ENCODE measurements at places on chromosomes 2 and 18. TPM values are rescaled to one million over a fixed set of nuclear protein-coding genes. Genes with fewer than 3 reads are reported as not detected.

DNA sequence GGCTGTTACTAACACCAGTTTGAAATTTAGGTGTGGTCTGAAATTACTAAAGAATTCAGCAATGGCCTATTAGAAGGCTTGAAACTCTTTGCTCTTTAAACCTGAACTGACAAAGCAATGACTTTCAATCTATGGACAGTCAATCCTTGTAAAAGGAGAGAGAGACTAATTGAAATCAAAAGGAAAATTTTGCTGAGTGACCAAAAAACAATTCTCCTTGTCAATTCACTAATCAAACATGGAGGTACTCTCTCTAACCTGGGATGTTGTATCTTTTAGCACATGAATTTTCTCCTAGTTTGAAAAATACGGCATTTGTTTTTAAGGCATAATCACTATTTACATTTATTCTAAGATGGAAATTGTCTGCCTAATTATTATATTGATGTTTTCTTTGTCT, 49.6 kb upstream of the ATIC start:
- no peak for DNase-seq

DNA sequence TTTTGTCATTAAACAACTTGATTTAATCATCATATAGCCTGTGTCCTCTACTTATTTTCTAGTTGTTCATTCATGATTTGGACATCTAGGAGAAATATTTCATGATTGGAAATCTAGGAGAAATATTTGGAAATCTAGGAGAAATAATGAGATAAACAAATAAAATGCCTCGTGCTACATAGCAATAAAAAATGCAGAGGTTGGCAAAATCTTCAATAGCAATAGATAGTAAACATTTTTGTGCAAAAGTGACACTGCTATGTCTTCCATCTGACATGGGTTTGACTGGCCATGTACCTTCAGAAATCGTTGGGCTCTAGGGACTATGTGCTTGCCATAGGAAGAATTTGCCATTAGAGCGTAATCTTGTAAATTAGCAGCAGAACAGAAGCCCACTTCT, 1304.5 kb upstream of the ZEB2 start:
- DNase-seq, result no peak

Gene PLCD4
- 5.3 TPM for total RNA-seq

DNA sequence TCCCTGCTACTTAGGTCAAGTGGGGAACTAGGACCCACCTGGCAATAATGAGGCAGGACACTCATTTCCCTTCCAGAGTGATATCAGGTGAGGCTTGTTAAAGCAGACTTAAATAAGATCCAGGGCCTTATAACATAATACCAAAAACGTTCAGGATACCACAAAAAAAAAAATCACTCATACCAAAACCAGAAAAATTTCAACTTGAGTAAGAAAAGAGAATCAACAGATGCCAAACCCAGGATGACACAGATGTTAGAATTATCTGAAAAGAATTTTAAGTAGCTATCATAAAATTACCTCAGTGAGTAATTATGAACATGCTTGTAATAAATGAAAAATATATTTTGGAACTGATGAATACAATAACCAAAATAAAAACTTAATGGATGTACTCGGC, 255.6 kb upstream of the OSR1 start:
- DNase-seq, result no peak

Gene MDH1B
- 0.29 TPM for total RNA-seq

DNA sequence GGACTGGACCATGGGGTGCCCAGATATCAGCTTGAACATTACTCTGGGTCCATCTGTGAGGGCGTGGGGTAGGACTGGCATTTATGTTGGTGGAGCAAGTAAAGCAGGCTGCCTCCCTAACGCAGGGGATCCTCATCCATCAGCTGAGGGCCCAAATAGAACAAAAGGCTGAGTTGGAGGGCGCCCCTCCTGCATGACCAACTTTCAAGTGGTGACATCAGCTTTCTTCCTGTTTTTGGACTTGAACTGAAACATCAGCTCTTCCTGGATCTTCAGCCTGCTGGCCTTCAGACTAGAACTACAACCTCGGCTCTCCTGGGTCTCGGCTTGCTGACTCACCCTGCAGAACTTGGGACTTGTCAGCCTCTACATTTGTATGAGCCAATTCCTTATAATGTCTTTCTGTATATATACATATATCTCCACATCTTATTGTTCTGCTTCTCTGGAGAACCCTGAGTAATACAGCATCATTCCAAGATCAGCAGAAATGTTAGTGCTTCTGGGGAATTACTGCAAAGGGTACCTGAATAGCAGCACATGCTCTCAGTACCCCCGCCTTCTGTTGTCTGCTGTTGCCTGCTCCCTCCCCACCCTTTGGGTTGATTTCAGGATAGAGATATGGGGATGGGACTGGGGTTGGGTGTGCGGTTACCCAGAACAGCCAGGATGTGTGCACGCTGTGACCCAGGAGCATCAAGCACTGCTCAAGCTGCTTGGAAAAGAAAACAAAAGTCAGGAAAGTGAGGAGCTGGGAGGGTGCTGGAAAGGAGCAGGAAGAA, 20.0 kb downstream of the TMEM127 start:
- DNase-seq, result peak; percentile 75

DNA sequence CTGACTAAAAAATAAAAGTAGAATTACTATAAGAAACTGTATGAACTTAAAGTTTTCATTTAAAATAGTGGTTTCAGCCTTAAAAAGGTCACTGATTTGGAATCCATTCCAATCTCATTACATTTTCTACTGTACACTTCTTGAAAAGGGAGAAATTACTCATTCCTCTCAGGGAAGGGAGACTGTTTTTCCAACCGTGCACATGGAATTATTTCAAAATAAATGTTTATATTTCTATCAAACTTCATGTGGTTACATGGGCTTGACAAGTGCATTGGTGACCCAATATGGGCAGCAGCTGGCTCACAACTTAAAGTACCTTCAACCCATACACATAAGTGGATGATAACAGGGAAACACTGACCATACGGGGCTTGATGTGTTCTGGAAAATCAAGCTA, 324.5 kb upstream of the THUMPD2 start:
- no peak for DNase-seq

Gene SMARCAL1
- total RNA-seq, result 13.9 TPM

DNA sequence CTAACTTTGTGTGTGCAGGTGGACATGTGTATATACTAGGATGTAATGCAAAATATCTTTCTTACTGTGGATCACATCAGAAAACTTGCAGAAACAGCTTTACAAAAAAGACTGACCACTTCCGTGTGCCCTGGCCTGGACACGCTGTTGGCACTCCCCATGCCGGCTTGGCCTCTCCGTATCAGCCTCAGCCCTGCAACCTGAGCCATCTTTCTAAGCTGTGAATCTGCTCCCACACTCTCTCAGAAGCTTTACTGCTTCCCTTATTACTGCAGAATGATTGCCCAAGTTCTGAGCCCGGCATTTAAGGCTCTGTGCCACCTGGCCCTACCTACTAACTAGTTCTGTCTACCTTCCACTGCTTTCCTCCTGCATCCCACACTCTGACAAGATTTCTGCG, 37.8 kb downstream of the MYO7B start:
- DNase-seq, result no peak

DNA sequence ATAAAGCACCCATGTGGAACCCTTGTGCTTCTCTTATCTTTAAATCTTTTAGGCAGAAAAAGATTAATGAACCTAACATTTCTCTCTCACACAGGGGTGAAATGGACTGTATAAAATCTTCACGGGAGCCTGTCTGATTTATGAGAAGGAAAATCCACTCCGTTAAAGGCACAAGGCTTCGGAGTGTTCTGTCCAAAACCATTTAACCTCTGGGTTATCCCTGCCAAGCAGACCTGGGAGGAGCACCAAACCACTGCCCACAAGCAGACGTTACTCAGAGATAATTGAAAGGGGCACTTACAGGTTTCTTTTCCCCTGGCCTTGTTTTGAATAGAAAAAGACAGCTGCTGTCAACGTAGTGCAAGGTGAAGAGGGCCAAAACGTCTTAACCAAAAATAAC, 184.4 kb upstream of the DOK6 start:
- DNase-seq, result no peak

DNA sequence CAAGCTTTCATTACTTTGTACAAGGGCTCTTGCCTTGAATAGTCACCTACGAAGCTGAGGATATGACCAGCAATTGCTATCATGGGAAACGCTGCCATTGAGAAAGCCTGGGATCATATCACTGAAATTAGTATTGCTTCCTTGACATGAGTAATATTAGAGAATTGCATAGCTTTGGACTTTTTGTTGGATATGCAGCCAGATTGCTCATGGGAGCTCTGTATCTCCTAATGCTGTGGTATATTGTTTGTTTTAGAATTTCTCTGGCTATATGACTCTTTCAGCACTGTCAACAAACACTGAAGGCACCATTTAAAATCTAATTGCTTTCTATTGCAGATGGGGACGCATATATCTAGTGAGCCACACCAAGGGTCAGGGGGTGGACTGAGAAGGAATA, 80.0 kb upstream of the WDSUB1 start:
- no peak for DNase-seq

DNA sequence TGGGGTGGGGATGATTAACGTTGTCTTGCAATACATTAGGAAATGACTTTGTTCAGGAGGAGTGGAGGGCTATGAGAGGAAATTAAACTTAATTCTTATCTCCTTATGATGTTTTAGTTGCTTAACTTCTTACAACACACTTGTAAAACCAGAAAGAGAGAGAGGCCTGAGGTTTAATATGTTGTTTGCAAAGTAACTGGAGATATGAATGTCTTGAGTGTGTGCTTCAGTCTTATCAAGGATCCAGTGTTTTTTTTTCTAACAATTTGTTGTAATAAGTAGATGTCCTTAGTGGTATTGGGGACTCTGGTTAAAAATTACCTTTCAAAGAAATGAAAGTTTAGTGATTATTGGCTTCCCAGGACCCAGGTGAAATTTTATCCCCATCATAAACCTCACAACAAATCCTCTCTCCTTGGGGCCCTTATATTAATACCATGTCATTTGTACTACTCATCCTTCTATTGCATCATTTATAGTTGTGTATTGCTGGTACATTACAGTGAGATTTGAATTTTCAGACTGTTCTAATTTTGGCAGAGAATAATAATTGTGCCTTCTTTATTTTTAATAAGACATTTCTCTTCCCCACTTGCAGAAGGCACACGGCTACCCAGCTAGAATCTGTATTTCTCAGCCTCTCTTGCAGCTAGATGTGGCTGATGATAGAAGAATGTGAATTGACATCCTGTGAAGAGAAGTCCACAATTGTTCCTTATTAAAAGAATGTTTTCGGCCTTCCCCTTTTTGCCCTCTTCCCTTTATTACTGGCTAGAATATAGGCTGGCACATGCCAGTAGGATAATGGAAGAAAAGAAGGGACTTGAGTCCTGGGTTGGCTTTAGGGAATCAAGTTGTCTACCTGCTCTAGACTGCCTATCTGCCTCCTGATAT, 91.9 kb upstream of the CXCR4 start:
- DNase-seq, result no peak

DNA sequence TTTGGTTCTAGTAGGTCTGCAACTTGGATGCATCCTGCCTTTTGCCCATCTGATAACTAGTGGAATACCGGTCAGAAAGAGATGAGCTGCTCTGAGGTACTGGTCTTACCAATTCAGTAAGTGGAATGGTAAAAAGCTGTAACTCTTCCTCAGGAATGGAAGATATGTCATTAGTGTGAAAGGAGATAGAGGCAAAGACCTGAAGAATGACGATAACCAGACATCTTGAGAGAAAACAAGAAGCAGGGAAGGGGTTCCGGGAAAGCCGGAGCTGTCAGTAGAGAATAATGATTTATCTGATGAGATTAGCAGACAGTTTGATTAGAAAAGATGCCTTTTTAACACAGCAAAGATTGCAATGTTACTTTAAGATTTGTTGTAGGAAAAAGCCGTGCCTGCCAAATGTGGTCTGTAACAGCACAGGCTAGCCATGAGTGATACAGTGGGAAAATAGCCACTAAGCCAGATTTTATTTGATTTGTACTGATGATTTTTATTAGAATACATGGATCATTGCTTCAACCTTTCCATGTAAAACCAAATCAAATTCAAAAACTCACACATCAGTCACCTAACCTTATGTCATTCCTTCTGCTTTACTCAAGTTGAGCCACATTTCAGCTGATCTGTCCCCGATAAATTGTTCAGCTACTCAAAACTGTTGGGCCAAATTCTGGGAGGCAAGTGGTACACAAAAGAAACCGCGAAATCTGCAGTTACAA, 110.0 kb downstream of the TCF4 start:
- DNase-seq, result no peak

Gene PSMA8
- total RNA-seq, result not detected

- DNase-seq, result no peak
Measured at GRCh38 chr18:54590945-54591344, at the start of gene DYNAP. TSS of gene DYNAP (plus strand) at chr18:54591245. CDS start at chr18:54591283, 38 bp downstream.

DNA sequence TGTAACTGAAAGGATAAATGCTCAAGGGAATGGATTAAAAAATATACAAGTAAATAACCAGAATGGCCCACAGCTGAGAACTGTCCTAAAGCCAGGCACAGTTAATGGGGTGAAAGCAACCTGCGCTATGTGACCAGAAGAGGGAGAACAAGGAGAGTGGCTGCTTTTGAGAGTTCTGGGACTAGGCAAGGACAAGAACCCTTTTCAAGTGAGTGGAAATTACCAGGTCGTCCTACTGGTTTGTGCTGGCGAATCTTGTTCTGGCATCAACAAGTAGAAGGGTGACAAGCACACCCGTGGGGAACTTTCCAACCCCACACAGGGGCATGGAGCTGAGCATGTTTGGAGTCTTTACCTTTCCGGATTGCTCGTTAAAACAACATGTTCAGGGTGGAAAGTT, 82.8 kb downstream of the TMEM17 start:
- no peak for DNase-seq

GRCh38 chr18:23459530-23459921, 6.4 kb downstream of the RIOK3 start:
- no peak for DNase-seq

Gene TGOLN2
- total RNA-seq, result 116 TPM

DNA sequence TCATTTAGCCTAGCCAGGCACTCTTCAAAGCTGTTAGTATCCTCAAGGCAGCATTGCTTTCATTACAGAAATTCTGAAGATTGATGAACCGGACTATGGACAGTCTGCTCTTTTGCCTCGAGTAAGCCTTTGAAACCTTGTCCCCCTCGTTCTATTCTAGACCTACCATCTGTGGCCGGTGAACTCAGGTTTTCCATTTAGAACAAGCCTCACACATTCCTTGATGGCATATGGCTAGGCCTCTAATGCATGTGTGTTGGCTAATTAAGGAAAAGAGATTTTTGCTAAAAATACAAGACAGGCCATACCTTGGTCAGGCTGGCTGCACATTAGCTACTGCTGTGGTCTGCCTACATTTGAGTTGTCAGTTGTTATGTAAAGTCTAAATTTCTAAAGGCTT, 111.8 kb downstream of the CERS6 start:
- DNase-seq, result no peak

Gene TTN
- 41.7 TPM for total RNA-seq

DNA sequence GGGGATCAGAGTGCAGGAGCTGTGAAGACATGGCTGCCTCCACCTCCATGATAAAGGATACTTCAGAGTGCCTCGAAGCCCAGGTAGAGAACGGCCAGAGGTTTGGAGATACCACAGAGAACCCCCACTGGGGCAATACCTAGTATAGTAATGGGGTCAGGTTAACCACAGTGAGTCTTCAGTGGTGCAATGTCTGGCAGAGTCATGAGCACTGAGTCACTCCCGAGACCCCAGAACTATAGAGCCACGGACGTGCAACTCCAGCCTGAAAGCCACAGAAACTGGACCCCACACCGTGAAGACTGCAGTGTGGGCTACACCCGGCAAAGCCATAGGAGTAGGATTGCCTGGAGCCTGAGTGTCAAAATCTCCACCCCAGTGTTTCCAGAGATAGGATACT, 746.6 kb downstream of the CBLN2 start:
- DNase-seq, result no peak

Gene HPCAL1
- total RNA-seq, result 21.4 TPM

Gene ANKRD44
- total RNA-seq, result 62.6 TPM

Gene MALT1
- total RNA-seq, result 27.4 TPM

Data from aorta (tissue), 5 donors.